ENCODE measurements at places on chromosomes 1 and 21. TPM values are rescaled to one million over a fixed set of nuclear protein-coding genes. Genes with fewer than 3 reads are reported as not detected.

GRCh38 chr1:11318982-11319381 is 46.0 kb downstream of the UBIAD1 start:
- no peaks in the 10 kb centered on the region for H3K27me3 ChIP-seq
- no peak overlapping the region for H3K27ac ChIP-seq
- H3K4me3 ChIP-seq: no peak overlapping the region
- H3K4me1 ChIP-seq: no peaks in the 10 kb centered on the region
- DNase-seq: no peak
- no peaks in the 10 kb centered on the region for H3K36me3 ChIP-seq

DNA sequence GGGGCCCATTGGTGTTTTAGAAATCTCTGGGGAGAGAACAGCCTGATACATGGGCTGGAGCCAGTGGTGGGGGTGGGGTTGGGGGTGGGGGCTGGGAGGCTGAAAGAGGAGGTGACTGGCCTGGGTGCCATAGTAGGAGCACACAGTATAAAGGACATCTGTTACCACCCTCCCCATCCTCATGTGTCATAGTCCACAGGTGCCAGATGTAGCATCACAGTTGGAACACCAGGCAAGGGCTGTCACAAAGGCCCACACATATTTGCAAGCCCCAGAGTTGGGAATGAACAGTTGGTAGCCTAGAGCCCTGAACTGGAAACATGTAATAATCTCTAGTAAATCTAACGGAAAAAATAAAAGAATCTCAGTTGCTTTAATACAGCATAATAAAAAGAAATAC is 55.1 kb upstream of the CR2 start:
- no peak overlapping the region for H3K27ac ChIP-seq
- no peak overlapping the region for H3K4me3 ChIP-seq
- H3K4me1 ChIP-seq: no peaks in the 10 kb centered on the region

DNA sequence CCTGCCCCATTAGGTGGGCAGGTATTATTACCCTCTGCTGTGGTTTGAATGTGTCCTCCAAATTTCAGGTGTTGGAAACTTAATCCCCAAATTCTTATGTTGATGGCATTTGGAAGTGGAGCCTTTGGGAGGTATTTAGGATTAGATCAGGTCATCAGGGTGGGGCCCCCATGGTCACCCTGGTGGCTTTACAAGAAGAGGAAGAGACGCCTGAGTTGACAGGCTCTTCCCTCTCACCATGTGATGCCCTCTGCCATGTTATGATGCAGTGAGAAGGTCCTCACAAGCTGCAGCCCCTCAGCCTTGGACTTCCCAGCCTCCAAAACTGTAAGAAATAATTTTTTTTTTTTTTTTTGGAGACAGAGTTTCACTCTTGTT is 8.8 kb upstream of the THEMIS2 start:
- H3K27me3 ChIP-seq: no peaks in the 10 kb centered on the region
- no peaks in the 10 kb centered on the region for H3K36me3 ChIP-seq
- H3K4me1 ChIP-seq: peaks cover 16% of the 10 kb centered on the region

The CELA2B gene
- total RNA-seq: 1.3 TPM

The C2CD4D gene
- total RNA-seq: 1.0 TPM

- H3K4me3 ChIP-seq: no peak overlapping the region
- H3K36me3 ChIP-seq: no peaks in the 10 kb centered on the region
- H3K4me1 ChIP-seq: no peaks in the 10 kb centered on the region
- H3K27ac ChIP-seq: no peak overlapping the region
These were observed 20.1 kb upstream of the S100A10 start for GRCh38 chr1:152013664-152014237.

Data from upper lobe of left lung (tissue), 6 donors.